GM23248 (cell line): ENCODE measurements at places on chromosomes 2 and 18. TPM values are rescaled to one million over a fixed set of nuclear protein-coding genes. Genes with fewer than 3 reads are reported as not detected.
A peak's percentile ranks its signal among the peaks of the same experiment; 100 is the strongest.

Gene C2orf81
- total RNA-seq, result 1.6 and 3.5 TPM in 2 replicates

DNA sequence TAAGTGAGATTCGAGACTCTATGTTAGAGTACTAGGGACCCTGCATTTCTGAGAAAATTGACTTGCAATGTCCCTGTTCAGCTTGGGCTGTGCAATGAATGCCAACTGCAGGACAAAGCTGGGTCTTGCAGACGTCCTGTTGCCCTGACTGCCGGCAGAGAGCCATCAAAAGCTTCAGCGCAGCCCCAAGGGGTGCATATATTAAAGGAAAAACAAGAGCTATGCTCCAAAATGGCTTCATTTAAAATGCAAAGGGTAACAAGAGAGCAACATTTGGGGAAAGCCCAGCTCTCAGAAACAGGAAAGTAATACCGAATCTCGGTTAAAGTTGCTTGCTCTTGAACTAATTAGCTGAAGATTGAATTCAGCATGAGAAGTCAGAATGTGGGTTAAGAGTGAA is 110.9 kb upstream of the PNPT1 start:
- H3K4me1 ChIP-seq, result no peaks in the 10 kb centered on the region
- H3K36me3 ChIP-seq, result no peaks in the 10 kb centered on the region
- H3K27me3 ChIP-seq, result no peaks in the 10 kb centered on the region
- no peak overlapping the region for H3K27ac ChIP-seq

- no peaks in the 10 kb centered on the region for H3K27me3 ChIP-seq
- H3K27ac ChIP-seq, result peak overlapping the region; percentile 100
- H3K4me3 ChIP-seq, result peak overlapping the region; percentile 99
- peaks cover 35% of the 10 kb centered on the region for H3K4me1 ChIP-seq
- DNase-seq, result peak; percentile 65
These were observed 8.4 kb upstream of the NR4A2 start for GRCh38 chr2:156340804-156341451.

DNA sequence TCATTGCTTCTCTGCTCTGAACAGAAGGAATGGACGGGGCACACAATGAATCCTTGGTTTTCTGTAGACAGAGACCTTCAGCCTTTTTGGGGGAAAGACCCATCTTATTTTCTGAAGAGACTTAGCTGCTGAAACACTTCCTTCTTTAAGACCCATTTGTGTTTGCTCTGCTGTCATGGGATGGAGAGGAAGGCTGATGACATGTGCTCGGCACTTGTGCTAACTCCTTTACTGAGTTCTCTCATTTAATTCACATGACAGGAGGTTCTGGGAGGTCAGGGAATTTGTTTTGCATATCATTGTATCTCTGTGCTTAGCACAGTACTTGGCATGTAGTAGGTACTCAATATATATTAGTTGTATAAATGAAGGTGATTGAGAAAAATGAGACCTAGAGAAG is 39.0 kb downstream of the OXER1 start:
- peaks cover 13% of the 10 kb centered on the region for H3K4me1 ChIP-seq
- no peaks in the 10 kb centered on the region for H3K27me3 ChIP-seq
- no peak for DNase-seq

- peak overlapping the region; percentile 98 for H3K27ac ChIP-seq
- H3K4me3 ChIP-seq, result peak overlapping the region; percentile 34
- H3K36me3 ChIP-seq, result peaks cover 84% of the 10 kb centered on the region
- peak; percentile 51 for DNase-seq
- H3K27me3 ChIP-seq, result no peaks in the 10 kb centered on the region
These were observed 5.6 kb downstream of the TUBB6 start for GRCh38 chr18:12313530-12314245.
